Pancreas (tissue), 10 donors: ENCODE measurements at places on chromosomes 1 and 21. TPM values are rescaled to one million over a fixed set of nuclear protein-coding genes. Genes with fewer than 3 reads are reported as not detected.

Gene FCGR3A
- 2.4 TPM for polyA plus RNA-seq

Gene TRIM45
- polyA plus RNA-seq: 30.1 TPM

Gene OPRD1
- polyA plus RNA-seq: 0.70 TPM

Gene PPFIA4
- polyA plus RNA-seq: 0.82 TPM

Gene LCE2B
- polyA plus RNA-seq: not detected

Gene KCNJ9
- polyA plus RNA-seq: 0.02 TPM

Gene DYNLT5
- polyA plus RNA-seq: 0.42 TPM

Gene BEND5
- 5.7 TPM for polyA plus RNA-seq

Gene SMCP
- polyA plus RNA-seq: not detected

Gene KRTAP7-1
- polyA plus RNA-seq: not detected

Gene TMPRSS15
- not detected for polyA plus RNA-seq

Gene OR2W3
- polyA plus RNA-seq: 0.09 TPM

Gene HSPA6
- 3.4 TPM for polyA plus RNA-seq

Gene GFI1
- 5.4 TPM for polyA plus RNA-seq

Gene LRRC8B
- 3.1 TPM for polyA plus RNA-seq

Gene KDF1
- polyA plus RNA-seq: 13.7 TPM

Gene F13B
- not detected for polyA plus RNA-seq

Gene ARHGEF16
- polyA plus RNA-seq: 26.4 TPM

Gene SRGAP2C
- polyA plus RNA-seq: 3.1 TPM

Gene NTRK1
- polyA plus RNA-seq: 0.99 TPM

Gene PANK4
- polyA plus RNA-seq: 20.7 TPM

Gene AMY1C
- not detected for polyA plus RNA-seq

Gene CFAP298
- polyA plus RNA-seq: 36.0 TPM

Gene SLC35F3
- 7.1 TPM for polyA plus RNA-seq

Gene LMX1A
- polyA plus RNA-seq: not detected

Gene ZNF678
- 1.7 TPM for polyA plus RNA-seq
